Fibroblast of skin of left quadriceps (primary cell): ENCODE measurements at places on chromosomes 1 and 21.

DNA sequence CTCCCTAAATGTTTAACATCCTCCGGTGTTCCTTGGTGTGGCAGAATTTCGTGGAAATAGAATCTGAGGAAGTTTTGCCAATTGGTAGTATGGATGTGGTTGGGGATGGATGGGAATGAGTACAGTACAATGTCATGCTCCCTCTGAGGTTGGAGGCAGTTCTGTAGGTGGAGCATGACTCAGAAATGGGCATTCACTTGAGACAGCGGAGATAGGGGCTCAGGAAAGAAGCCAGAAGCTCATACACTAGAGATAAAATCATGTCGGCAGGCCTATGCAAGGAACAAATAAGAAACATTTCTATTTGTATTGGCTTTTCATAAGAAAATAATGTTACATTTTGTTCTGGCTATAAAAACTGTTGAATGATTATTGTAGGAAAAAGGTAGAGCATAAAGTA lies 196.0 kb downstream of the URB2 start:
- no peak for DNase-seq

DNA sequence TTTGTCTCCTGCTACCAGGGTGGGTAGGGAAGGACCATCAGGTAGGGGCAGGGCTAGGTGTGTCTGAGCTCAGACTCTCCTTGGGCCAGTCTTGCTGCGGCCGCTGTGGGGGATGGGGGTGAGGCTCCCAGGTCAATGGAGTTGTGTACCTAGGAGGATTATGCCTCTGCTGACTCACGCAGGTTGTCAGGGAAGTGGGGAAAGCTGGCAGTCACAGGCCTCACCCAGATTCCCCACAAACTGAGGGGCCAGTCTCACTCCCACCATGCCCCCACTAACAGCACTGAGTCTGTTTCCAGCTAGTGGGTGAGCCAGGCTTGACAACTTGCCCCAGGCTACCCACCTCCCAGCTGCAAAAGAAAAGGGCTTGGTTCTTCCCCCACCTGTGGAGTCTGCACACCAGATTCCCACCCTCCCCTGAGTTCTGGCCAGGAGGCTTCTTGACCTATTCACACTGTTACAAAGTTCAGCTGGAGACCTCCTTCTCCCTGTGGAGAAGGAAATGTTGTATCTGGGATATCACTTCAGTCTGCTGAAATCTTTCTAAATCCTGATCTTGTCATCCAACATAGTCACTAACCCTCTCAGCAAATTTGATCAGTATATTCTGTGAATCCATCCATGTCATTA lies 69.2 kb upstream of the GJA8 start:
- no peak for DNase-seq

DNA sequence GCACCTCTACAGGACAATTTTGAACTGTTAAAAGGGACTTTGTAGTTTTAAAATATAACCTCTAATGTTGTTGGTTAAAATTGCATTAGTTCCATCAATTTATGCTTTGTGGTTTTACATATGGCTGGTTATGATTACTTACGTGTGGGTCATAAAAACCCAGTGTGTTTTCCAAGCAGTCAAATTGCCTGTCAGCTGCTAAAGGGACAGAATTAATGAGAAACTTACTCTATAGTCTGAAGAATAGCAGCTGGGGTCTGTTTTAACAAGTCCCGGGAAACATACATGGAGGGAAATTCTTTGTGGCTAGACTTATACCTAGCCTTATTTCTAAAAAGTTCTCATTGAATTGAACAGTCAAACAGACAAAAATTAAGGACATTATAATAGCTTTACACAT lies 820.9 kb upstream of the ADGRL4 start:
- DNase-seq: no peak

DNA sequence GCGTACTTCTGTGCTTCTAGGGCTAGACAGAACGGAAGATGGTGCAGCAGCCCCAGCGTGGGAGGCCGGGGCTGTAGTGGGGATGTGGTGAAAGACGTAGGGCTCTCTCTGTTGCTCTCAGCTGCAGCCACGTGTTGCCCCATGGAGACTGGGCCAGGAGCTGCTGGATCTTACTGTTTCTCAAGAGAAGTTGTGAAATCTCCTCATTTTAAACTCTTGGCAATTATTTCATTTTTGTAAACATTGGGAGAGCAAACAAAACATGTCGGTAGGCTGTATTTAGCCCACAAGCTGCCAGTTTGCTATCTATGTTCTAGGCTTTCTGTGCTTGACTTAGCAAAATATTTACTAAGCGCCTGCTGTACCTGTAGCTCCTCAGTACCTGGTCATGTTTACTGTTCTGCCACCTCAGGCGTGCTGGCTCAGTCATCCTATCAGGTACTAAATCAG lies 15.9 kb upstream of the ELOA start:
- DNase-seq: no peak

DNA sequence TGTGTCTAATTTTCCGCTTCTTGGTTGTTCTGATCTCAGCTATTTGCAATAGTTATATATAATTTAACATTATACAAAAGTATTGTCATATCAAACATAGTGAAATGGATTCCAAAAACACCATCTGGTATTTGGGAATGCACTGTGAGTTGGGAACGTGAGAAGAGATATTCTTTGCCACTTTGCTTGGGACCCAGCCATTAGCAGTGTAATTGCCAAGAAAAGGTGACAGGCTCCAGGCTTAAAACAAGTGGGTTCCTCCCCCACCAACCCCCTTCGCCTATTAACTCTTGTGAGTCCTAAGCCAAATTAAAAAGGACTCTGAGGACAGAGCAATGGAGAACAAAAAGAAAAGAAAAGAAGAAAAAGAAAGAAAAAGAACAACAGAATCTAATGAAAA lies 186.7 kb upstream of the NFIA start:
- no peak for DNase-seq

DNA sequence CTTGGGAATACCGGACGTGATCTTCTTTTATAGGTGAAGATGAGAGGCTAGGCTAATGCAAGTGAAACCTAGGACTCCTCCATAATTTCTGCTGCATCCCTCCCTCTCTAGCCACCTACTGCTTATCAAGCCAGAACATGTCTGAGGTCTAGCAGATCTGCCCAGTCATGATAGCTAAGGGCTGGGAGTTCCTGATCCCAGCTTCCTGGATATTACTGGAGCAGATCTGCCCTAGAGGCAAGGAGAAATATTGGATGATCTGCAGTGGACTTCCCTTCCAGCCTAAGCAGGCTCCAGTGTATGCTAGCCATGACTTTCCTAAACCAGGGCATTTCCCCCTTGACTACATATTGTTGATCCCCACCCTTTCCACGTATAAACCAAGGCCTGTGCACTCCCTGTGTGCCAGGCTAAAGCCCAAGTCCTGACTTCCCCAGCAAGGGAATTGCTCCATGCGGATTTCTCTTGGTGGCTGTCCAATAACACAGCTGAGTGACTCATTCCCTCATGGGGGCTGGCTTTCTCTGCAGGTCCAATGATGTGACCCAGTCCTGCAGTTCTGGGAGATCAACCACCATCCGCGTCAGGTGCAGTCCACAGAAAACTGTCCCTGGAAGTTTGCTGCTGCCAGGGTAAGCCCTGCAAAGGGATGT lies 15.5 kb upstream of the SARS1 start:
- peak; percentile 42 for DNase-seq

- no peak for DNase-seq
These were observed 1.4 kb upstream of the G0S2 start for GRCh38 chr1:209673631-209674417.

- DNase-seq: no peak
These were observed 36.0 kb upstream of the SCMH1 start for GRCh38 chr1:41278076-41278475.

DNA sequence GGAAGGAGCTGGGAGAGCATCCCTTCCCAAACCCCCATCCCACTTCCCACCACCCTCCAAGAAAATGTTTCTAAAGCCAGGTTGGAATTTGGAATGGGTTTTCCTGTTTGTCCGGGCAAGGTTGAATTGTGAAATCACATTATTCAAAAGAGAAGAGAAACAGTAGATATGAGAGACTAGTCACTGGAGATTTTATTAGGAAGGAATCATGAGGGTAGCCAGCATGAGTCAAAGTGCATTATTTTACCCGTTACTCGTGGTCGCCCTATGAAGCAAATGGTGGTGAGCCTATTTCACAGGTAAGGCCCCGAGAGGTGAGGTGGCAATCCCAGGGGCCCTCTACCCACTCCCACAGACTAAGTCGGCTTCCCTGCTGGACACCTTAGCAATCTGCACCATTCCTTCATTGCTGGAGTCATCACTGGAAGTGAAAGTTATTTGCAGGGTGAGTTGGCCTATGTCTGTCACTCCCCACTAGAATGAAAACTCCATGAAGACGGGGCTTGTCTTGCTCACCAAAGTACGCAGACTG lies 52.8 kb downstream of the TOMM20 start:
- DNase-seq: no peak

DNA sequence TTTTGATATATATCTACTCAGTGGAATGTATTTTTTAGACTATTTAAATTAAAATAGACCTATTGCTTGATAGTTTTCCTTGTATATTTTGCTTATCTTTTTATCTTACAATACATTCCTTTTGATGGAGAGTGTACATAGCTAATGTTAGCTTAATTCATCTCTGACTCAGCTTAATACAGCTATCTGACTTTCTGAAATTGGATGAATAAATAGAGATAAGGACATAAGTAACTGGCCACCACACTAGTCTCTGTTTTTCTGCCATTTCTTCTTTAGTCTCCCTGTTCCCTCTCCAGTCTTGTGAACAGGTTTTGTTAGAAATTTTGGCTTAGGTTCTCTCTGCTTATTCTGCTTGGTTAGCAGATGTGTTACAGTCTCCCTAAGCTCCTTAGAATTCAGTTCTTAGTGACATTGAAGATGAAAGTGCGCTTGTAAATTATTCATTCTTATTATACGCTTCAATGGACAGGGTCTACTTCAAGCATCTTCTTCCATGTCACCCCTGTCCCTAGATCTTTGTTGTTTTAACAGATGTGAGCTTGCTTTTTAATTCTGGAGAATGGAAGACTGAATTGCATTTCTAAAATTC lies 59.6 kb downstream of the XPR1 start:
- DNase-seq: no peak

DNA sequence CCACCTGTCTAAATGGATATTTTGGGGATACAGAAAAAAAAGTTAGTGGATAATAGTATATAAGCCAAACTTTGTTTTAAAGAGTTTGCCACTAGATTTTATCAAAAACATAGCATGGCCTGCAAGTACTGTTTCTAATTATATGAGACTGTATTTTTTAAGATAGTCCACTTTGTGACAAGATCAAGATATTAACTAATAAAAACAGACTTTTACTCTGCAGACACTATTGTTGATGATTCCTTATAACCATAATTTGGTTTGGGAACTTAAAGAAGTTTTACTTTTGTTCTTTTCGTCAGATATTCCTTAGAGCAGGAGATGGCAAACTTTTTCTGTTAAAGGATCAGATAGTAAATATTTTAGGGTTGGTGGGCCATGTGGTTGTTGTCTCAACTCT lies 36.4 kb downstream of the SMG7 start:
- no peak for DNase-seq

GRCh38 chr1:226078374-226078773 lies 15.9 kb downstream of the H3-3A start:
- DNase-seq: no peak

DNA sequence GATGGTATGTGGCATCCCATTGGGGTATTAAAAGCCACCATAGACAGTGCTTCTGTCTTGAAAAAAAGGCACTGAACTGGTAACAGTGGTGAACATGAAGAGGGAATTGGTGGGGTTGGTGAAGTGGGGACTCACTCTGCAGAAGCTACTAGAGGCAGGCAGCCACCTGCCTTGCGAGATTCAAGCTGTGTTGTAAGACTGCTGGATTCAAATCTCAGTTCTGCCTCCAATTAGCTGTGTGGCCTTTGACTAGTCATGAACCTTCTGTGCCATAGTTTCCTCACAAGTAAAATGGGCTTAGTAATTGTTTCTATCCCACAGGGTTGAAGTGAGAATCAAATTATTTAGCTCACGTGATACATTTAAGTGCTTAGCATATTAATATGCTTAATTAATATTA lies 16.6 kb upstream of the ELOA start:
- DNase-seq: no peak

DNA sequence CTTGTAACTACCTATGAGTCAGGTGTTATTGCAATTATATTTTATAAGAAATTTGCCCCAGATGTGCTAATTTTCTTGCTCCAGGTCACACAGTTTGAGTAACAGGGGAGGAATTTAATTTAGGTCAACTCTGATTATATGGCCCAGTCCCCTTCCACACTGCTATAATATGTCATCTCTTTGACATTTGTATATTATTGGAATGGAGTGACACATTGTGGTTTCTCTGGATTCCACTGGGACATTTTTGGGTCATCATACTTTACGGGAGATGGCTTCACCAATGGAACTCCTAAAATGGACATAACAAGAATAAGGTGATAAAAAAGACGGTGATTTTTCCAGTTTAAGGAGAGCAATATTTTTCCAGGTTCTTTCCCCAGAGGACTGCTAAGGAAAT lies 191.2 kb downstream of the DISC1 start:
- no peak for DNase-seq

DNA sequence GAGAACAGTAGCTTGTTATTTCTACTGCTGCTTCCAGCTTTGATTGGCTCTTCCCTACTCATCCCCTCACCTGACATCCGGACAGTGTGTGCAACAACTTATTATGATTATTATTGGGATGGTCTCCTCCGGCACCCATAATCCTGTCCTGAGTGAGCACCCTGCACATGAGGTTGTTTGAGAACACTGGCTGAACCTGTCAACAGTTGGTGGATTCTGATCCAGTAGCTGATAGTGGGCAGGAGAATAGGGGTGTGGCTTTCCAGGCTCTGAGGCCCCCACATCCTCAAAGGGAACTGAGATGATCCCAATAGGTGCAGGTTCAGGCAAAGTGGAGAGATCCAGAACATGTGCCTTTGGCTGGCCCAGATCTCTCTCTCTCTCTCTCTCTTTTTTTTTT lies 60.5 kb downstream of the RUNX1 start:
- no peak for DNase-seq

DNA sequence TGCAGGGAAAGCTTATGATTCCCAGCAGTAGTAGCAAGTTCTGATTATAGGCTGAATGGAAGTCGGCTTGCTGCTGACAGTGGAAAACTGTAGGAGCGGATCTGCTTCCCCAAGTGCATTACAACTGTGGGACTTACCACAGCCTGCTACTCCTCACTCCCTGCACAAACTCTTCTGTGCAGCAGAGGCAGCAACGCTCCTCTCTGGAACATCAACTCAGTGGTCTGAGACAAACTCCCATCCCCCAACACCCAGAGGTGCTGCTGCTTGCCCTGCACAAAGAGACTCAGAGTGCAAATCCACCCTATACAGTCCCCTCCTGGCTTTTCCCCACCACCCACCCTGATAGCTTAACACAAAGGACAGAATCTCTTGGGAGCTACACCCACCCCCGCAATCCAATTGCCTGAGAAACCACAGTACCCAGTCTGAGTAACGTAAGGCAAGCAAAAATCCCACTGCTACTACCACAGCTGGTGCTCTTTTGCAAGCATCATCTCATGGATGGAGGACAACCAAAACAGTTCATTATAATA lies 1455.2 kb downstream of the AMY1C start:
- no peak for DNase-seq

- no peak for DNase-seq
These were observed 388.5 kb downstream of the OMA1 start for GRCh38 chr1:58158016-58158415.

DNA sequence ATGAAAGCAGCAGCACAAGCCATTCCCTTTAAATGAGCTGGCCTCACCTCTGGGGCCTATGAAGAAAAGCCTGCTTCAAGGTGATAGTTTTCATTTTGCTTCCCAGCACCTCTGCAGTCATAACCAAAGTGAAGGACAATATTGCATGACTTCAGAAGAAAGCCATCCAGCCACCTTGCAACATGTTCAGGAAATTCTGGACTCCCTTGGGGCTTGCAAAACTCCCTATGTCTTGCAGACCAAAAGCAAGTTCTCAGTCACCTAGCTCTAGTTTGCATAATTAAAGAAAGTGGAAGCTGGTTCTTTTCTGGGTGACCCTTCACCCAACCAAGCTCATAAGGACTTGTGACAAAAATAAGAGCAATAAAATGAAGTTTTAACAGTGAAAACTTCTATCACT lies 87.6 kb downstream of the GFI1 start:
- DNase-seq: no peak
